Activated naive CD4-positive, alpha-beta T cell (primary cell): ENCODE measurements at places on chromosomes 2 and 18.

- DNase-seq, result no peak
Measured at GRCh38 chr2:160266037-160266551, 66.0 kb upstream of the ITGB6 start.

DNA sequence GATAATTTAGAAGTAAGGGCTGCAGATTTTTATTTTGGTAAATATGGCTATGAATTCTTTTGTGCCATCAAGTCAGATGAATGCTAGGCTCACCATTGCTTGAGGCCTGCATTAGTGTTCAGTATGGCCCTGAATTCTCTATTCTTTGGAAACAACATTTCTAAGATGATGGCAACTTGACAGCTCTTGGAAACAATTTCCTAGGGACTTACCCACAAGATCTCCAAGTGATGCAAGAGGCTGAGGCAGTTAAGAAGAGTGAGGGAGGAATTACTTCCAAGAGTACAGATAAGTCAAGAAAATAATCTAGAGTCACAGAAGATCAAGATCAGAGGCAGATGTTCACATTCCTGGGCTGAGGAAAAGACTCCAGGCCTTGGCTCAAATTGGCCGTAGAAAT, 129.1 kb downstream of the NRP2 start:
- no peak for DNase-seq

DNA sequence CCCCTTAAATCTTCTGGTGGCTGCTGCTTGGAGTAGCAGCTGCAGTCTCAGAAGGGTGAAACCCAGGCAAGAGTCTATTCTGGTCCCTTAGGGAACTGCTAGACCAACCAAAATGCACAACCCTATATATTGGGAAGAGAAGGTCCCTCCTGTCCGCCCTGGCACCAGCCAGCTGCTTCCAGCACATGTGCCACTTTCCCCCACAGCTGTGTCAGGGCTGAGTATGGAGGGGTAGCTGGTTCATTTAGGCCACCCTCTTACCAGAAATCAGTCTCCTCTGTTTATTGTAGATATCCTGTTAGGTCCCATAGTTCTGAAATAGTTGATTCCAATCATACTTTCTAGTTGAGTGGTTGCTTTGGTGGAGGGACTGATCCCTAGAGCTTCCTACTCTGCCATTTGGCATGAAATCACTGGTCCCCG, 68.9 kb downstream of the BIRC6 start:
- no peak for DNase-seq

DNA sequence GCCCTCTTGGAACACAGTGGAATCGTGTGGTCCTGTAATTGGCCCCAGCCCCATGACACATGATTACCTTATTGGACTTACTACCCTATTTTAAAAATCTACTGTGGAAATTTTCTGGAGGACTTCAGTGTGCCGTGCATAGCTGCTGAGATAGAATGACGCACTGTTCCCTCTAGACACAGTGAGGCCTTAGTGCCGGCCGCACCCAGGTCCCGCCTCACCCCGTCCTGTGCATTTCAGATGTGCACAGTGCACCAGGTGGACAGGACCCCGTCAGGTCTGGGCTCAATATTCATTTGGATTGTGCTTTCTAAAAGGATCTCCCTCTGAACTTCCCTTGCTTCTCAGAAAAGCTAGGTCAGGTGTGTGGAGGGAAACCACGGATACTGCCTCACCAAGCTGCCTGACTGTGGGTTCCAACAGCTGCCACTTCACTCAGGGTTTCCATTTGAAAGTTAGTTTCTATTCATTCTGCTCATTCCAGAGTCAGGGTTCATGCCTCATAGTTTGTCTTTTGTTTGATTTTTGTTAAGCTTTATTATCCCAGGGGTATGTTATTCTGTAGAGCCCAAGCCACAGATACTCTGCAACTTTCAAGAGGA, 155.8 kb downstream of the PTGR3 start:
- DNase-seq, result no peak

GRCh38 chr2:178069551-178069950, 3.0 kb downstream of the PDE11A start:
- no peak for DNase-seq

- no peak for DNase-seq
Measured at GRCh38 chr18:28559511-28559910, 382.6 kb upstream of the CDH2 start.

- no peak for DNase-seq
Measured at GRCh38 chr18:76376668-76377358, 118.2 kb downstream of the ZNF516 start.
